ENCODE measurements at places on chromosomes 5 and 9.

- no peak for DNase-seq
Measured at GRCh38 chr5:109964136-109964535, 274.4 kb downstream of the MAN2A1 start.

DNA sequence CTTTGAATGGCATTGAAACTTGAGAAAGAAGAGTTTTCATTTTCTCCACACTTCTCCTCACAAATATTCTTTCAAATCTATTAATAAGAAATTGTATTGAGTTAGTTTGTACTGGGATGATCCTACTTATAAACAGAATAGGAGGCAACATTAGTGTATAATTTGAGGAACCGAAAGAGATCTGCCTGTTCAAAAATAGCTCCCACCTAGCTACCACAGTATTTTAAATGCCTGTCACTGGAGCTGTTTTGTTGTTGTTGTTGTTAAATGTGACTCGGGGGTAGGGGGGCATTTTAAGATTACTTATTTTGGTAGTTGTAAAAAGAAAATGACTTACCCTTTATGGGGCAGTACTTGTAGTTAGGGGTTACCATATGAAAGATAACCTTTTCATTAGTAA is 20.1 kb upstream of the HAPLN1 start:
- DNase-seq, result no peak

DNA sequence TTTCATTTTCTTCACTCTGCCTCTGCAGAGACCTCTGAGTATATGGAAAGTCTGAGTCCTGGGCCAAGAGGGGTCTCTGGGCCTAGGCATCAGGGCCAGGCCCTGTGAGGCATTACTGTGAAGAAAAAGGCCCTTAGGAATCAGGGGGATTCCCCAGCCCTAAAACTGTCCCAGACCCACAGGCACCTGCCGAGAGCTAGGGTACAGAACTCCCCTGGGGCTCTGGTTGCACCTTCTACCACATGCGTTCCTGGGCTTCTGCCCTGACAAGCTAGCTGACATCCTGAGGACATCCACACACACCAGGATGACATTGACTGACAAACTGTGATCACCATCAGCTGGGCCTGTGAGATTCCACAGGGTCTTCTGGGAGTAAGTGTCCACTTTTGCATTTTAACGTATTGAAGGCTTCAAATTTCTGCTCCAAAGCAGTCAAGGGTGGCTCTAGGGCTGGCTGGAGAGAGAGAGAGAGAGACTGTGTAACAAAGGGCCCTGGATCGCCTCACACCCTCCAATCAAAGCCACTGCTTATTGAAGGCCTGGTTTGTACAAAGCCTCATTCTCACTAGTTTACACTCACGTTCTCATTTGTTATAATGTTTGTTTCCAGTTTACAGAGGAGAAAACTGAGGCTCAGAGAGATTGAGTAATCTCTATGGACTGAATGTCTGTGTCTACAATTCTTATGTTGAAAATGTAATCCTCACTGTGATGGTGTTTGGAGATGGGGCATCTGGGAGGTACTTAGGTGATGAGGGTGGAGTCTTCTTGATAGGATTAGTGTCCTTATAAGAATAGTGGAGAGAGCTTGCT is 45.1 kb downstream of the TGFBI start:
- DNase-seq, result no peak

GRCh38 chr9:137470785-137471184 is 11.7 kb upstream of the NSMF start:
- no peak for DNase-seq

DNA sequence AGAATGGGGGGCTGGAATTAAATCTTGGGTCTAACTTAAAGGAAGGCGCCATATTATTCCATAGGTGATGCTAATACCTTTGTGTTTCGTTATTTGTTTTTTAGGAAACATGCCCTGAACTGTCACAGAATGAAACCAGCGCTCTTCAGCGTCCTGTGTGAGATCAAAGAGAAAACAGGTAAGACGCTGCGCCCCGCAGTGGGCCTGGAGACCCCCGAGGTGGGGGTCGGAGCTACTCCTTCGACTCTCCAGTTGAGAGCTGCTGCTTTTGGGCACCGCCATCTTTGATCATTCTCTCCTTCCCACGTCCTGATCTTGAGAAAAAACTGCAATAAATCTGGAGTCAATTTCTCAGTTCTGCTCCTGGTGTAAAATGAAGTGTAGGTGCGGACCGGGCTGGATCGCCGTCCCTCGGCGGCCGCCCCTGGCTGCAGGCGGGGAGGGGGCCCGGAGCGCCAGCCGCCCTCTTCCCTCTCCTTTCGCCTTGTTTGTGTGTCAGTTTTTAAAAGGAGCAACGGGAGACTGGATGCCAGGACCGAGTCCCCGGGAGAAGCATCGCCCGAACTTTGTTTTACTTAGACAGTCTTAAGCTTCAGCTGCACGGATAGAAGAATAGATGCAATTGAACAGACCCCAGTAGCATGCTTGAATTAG is 1.4 kb downstream of the PBX3 start:
- DNase-seq, result no peak

DNA sequence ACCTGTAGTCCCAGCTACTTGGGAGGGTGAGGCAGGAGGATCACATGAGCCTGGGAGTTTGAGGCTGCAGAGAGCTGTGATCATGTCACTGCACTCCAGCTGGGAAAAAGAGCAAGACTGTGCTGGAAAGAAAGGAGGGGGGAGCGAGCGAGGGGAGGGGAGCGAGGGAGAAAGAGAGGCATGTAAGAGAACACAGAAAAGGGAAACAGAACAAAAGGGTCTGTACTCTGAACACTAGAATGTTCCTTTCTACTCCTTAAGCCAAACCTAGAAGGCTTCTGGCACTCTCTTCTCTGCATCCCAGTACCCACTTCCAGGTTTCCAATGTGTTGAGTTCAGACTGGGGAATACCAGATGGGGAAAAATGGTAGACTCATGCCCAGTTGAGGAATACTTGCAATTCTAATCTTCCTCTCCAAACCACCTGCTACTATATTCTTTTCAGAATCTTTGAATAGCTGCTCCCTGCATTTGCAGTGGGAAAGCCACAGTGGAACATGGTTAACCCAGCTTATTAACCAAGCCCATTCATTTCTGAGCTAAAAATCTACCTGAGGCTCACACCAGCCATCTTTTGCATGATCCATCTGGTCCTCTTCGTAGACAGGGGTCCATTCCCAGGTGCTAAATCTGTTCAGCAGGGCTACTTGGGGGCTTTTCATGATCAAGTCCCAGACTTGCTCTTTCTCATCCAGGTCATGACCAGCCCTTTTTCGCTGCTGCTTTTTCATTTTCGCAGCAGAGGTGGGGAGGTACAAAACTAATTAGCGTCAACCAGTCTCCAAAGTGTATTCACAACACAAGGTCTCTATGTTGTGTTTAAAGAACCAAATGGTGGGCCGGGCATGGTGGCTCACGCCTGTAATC is 34.9 kb downstream of the SEMA4D start:
- no peak for DNase-seq

DNA sequence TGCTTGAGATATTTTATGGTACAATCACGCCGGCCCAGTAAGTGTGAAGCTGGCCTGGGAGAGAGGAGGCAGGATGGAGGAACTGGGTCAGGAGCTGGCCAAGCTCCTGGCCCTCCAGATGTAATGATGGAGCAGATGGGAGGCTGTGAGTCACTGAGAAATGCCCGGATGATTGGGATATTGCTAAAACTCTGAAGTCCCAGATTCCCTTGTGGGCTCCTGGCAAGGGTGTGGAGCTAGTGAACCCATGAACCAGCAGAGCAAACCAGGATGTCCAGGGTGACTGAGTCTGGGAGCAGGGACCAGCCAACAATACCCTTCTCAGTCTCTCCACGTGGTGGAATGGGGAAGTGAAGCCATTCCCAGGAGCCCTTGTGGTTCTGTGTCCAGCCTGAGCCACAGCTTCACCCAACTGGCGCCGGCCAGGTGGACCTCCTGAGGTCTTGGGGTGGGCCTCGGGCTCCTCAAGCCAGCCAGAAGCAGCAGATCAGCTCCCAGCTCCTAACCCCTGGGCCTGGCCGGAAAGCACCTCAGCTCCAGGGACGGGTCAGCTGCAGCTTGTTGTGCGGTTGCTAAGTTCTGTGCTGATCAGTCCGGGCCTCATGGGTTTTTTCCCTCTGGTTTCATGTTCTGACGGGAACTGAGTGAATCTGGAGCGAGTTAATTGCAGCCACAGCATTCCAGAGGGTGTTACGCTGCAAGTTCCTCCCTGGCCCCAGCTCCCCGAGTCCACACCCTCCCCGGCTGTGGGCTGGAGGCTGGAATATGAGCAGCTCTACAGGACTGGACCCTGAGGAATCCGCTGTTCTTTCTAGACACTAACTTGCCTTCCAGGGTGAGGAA is 37.6 kb downstream of the DUSP1 start:
- DNase-seq, result peak; percentile 80

DNA sequence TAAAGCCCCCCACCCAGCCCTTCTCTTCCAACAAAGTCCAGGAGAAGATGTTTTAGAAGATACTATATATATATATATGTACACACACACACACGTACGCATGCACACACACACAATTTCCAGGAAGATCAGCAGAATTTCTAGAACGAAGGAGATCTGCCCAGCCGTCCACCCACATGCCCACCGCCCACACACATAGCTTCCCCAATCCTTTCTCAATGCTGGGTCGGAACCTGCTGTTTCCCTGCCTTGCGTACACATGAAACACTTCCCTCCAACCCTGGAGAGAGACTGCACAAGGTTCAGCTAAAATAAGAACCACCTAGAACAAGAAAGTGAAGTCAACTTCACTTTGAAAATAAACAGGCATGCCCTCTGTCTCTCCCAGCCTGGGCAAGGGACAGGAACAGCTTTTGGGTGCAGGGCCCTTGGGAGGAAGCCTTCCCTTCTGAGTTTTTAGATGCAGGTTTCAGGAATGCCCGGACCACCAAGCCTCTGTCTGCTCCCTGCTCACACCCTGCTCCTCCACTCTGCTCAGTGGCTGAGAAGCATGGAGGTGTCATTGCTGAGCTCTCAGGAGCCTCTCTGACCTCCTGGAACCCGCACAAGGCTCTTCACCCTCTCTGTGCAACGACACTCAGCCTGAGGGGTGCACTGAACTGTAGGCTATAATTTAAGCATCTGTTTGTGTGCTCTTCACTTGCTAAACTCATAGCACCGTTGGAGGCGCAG is 149.4 kb downstream of the C5orf15 start:
- no peak for DNase-seq

GRCh38 chr5:5437227-5438172 is 15.0 kb downstream of the ICE1 start:
- no peak for DNase-seq

GRCh38 chr9:134947265-134947955 is 29.7 kb upstream of the FCN1 start:
- DNase-seq, result peak; percentile 39

DNA sequence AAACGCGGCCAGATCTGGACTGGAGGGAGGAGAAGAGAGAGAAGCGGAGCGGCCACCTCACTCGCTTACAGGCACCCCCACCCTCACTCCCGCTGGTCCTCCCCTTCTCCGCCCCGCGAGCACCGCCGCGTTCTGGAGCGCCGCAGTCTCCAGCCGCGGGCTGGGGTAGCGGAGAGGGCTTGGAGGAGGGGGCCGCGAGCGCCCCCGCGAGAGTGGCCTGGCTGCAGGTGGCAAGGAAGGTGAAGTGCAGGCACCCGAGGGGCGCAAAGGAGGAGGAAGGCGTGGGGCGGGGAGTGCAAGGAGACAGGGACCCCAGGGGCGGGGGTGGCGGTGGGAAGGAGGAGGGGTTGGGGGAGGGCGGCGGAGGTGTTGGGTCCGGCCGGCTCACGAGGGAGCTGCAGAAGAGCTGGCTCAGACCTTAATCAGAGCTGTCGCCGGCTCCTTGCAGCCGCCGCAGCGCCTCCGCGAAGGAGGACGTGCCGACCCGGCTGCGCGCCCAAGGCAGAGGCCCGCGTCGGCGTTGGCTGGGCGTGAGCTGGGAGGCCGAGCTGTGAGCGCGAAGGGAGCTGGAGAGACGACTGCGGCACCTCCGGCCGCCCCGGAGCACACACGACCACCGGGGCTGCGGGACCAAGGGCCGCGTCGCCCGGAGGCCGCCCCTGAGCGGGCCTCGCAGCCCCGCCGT is at the start of gene DMRT3:
DMRT3 (plus strand) TSS at position 398 of the 685 bp plus-strand sequence. CDS start 347 bp downstream, outside the sequence.
- no peak for DNase-seq

DNA sequence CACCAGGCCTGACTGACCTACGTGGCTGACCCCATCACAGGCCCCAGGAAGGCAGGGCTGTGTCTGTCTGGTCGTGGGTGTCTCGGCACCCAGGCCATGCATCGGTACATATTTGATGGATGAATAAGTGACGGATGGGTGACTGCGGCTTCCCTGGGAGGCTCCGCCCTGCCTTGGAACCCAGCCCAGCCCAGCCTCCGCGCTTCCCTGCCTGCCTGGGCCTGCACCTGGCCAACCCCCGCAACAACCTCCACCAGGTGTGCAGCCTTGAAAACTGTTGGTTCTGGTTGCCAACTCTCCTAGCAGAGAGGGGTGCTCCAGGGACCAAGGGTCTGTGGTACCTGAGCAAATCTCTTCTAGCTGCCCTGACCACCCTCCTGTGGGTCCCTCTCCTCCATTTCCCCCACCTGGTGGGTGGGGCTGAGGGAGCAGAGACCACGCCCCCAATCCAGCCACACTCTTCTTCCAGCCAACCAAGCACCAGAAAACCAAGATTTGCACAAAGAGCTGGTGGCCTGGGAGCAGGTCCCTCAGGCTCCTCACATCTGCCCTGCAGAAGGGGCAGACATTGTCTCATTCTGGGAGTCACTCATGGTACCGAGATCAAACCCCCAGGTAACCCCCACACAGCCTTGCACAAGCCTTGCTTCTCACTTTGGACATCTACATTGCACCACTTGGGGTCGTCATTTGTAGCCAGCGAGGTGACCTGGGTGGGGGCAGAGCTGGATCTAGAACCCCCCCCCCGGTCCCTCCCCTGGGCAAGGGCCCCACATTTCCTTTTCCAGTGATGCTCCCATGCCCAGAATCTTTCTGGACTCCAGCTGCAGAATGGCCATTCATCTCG is 100.6 kb upstream of the IER5L start:
- DNase-seq, result no peak

DNA sequence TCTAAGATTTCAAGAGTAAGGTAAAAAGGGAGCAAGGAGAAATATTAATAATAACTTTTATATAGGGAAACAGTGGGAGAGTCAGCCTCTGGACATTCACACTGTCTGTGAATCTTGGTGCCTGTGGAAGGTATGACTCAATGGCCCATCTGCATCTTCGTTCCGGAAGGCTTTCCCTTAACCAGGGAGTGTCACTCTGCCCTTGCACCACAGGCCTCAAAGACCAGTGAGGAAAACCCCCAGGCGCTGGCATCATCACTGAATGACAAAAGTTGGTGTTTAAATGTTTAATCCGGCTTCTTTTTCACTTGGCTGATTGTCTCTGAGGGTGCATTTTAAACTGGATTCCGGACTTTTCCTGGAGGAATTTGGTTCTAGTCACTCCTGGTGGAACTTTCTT is 522.4 kb upstream of the TLE4 start:
- no peak for DNase-seq

GRCh38 chr5:177378884-177379883 is 5.0 kb upstream of the SLC34A1 start:
- DNase-seq, result no peak

DNA sequence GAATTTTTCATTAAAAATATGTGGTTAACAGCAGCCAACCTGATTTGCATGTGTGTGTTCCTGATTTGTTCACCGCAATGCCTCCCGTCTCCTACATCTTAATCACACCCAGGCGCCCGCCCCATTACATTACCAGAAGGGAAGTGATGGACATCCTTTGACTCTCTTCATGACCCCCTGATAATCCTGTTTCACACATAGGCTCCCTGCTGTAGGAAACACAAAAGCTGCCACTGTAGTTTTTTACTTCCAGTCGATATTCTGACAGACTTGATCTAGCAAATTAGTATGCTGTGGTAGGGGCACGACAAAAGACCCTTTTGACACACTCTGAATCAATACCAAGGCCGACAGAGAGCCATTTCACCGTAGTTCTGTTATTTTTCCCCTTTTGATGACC is 287.8 kb upstream of the ISL1 start:
- DNase-seq, result no peak

Data from renal pelvis (tissue), 12 donors.